H9 (cell line): ENCODE measurements at places on chromosomes 2 and 18. TPM values are rescaled to one million over a fixed set of nuclear protein-coding genes. Genes with fewer than 3 reads are reported as not detected.

PAX3 gene
- not detected in 2 replicates for total RNA-seq

CHN1 gene
- total RNA-seq, result 33.9 and 37.0 TPM in 2 replicates

MARCO gene
- total RNA-seq, result not detected in 2 replicates

BOLL gene
- total RNA-seq, result not detected in 2 replicates

CAVIN2 gene
- total RNA-seq, result not detected in 2 replicates

DNA sequence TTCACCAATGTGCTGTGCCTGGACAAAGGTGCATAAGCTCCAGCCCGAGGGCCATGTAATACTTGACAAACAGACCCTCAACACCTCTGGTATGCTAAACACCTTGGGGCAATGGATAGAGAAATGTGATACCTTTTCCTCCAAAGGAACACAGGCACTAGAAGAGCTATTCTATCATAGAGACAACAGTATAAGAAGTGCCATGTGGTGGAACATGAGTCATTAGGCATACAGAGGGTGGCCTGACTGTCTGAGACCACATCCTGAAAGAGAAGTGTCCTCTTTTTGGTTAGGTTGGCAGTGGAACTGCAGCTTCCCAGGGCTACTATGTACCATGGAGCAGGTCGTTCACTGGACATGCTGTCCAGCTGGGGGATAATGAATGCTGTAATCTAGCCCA, 153.9 kb downstream of the INSIG2 start:
- no peaks in the 10 kb centered on the region for H3K4me1 ChIP-seq
- no peak for DNase-seq
- no peaks in the 10 kb centered on the region for H3K27me3 ChIP-seq
- no peak overlapping the region for H3K27ac ChIP-seq

DNA sequence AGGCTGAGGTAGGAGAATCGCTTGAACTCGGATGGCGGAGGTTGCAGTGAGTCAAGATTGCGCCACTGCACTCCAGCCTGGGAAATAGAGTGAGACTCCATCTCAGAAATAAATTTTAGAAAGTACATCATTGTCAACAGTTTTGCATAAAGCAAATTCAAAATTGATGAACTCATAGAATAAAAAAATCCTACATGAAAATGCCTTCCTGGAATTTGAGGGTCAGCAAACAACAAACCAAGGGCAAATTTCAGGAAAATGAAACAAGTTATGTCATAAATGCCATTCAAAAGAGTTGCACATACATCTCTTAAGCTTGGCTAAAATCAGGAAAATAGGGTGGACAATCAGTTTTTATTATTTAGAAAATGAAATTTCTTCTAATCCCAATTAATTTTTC, 45.1 kb downstream of the COL5A2 start:
- H3K4me1 ChIP-seq, result no peaks in the 10 kb centered on the region
- H3K4me3 ChIP-seq, result no peak overlapping the region
- no peaks in the 10 kb centered on the region for H3K36me3 ChIP-seq
- H3K27ac ChIP-seq, result no peak overlapping the region
- no peak for DNase-seq

DNA sequence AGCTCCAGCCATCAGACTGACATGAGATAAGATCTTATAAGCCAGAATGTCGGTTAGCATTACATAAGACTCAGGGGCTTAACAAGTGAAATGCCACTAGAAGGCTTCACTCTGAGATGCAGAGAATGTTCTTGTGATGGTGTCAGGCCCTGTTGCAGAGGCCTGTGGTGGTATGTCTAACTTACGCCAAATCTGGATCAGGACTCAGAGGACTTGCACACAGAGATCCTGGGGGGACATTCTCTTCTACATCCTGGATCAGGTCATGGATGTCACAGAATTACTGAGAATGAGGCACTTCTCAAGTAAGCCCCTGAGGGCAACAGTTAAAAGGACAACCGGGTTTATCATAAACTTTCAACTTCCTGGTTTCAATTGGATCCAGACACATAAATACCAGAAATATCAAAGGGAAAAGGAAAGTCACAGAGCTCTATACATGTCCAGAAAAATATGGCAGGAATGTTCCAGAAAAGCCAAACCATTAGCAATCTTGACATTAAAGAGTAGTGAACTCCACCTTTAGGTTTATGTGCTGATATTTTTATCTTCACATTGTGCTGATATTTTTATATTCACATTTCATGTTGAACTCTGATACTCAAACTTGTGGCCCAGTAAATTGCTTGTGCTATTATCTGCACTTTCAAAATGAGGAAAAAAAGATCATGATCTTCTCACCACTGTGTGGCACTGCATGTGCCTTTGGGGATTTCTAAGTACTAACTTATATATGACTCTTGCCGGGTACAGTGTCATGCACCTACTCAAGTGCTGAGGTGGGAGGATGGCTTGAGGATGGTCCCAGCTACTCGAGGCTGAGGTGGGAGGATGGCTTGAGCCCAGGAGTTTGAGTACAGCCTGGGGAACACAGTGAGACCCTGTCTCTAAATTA, 137.5 kb upstream of the RNF152 start:
- DNase-seq, result no peak
- peaks cover 12% of the 10 kb centered on the region for H3K36me3 ChIP-seq
- no peak overlapping the region for H3K4me3 ChIP-seq

- no peaks in the 10 kb centered on the region for H3K4me1 ChIP-seq
- H3K27me3 ChIP-seq, result peaks cover 23% of the 10 kb centered on the region; the same call in 1 of the 2 replicates
These were observed 758 bp downstream of the LYPD1 start for GRCh38 chr2:132668987-132669907.

DNA sequence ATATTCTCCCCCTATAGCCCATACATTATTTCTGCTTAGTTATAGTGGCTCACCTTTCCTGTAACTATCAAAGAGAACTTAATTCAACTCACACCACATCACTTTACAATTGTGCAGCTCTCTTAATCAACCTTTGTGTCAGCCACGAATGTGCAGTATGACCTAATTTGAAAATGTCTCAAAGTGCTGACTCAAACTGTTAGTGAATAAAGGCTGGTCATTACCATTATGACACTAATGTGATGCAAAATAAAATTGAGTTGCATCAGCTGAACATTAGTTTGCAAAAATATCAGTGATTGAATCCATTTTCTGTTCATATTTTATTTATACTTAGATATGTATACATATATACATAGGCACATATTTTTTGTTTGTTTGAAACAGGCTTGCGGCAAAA, 251.8 kb downstream of the MEIS1 start:
- H3K4me1 ChIP-seq, result peaks cover 8% of the 10 kb centered on the region; the same call in 1 of the 2 replicates
- no peak overlapping the region for H3K27ac ChIP-seq
- no peaks in the 10 kb centered on the region for H3K36me3 ChIP-seq
- no peaks in the 10 kb centered on the region for H3K27me3 ChIP-seq
- H3K4me3 ChIP-seq, result no peak overlapping the region

GRCh38 chr2:64400733-64401528, 53.0 kb upstream of the LGALSL start:
- H3K27ac ChIP-seq, result no peak overlapping the region
- 0 out of 3 replicates have a peak, but pooled peaks cover 1% of the 10 kb centered on the region for H3K36me3 ChIP-seq
- H3K27me3 ChIP-seq, result no peaks in the 10 kb centered on the region
- no peak overlapping the region for H3K4me3 ChIP-seq
- DNase-seq, result no peak

- H3K36me3 ChIP-seq, result no peaks in the 10 kb centered on the region
- DNase-seq, result no peak
- no peaks in the 10 kb centered on the region for H3K4me1 ChIP-seq
- H3K4me3 ChIP-seq, result no peak overlapping the region
These were observed 226.9 kb downstream of the CYRIA start for GRCh38 chr2:16438613-16439321.

GRCh38 chr2:240564561-240565332, 3.5 kb upstream of the RNPEPL1 start:
- peaks cover 2% of the 10 kb centered on the region; the same call in 1 of the 3 replicates for H3K36me3 ChIP-seq
- H3K27me3 ChIP-seq, result peaks cover 20% of the 10 kb centered on the region
- H3K4me1 ChIP-seq, result peaks cover 2% of the 10 kb centered on the region; the same call in 1 of the 2 replicates
- no peak overlapping the region for H3K4me3 ChIP-seq
- peak; percentile 16 for DNase-seq

DNA sequence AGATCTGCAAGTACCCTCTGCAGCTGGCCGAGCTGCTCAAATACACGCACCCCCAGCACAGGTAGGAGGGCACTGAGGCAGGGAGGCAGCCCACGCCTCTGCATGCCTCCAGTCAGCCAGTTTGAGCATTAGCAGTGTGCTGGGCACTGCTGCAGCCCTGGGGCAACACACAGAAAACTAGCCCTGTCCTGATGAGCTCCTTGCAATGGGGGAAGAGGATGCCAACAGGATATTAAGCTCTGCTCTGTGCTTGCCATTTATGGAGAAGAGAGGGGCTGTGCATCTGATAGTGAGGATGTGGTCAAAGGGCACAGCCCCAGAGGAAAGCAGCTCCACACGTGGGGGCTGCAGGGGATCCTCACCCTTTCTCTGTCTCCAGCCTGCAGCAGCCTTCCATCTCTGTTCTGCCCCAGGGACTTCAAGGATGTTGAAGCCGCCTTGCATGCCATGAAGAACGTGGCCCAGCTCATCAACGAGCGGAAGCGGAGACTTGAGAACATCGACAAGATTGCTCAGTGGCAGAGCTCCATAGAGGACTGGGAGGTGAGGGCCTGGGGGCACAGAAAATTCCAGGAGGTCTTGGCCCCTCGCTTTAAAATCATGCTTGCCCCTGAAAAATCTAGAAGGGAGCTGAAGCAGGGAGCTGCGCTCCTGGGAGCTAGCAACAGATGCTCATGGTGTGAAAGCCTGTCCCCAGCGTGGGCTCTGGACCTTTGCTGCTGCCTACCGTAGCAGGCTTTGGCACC, 51.7 kb downstream of the FAM168B start:
- no peak overlapping the region for H3K4me3 ChIP-seq
- no peaks in the 10 kb centered on the region for H3K4me1 ChIP-seq
- no peak for DNase-seq
- no peaks in the 10 kb centered on the region for H3K27me3 ChIP-seq

- H3K36me3 ChIP-seq, result no peaks in the 10 kb centered on the region
- no peak overlapping the region for H3K27ac ChIP-seq
- peak; percentile 4 for DNase-seq
- no peaks in the 10 kb centered on the region; the same call in 1 of the 2 replicates for H3K4me1 ChIP-seq
These were observed 50.3 kb downstream of the ZBTB7C start for GRCh38 chr18:48358868-48359267.

DNA sequence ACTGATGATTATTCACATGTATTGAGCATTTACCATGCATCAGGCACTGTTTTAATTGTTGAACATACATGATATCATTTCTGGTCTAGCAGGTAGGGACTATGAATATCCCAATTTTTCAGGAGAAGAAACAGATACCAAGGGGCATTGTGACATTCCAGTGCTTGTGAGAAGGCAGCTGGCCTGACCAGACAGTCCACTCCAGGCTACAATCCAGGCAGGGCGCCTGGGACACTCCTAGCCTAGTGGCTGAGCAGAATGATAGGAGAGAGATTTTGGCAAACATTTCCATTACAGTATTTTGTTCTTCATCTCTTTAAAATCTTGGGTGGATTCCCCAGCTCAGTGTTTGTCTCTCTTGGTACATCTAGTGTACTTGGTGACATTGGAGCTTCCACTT, 24.9 kb downstream of the ZNF892 start:
- no peak overlapping the region for H3K4me3 ChIP-seq
- H3K4me1 ChIP-seq, result no peaks in the 10 kb centered on the region
- no peak overlapping the region for H3K27ac ChIP-seq
- no peak for DNase-seq

DNA sequence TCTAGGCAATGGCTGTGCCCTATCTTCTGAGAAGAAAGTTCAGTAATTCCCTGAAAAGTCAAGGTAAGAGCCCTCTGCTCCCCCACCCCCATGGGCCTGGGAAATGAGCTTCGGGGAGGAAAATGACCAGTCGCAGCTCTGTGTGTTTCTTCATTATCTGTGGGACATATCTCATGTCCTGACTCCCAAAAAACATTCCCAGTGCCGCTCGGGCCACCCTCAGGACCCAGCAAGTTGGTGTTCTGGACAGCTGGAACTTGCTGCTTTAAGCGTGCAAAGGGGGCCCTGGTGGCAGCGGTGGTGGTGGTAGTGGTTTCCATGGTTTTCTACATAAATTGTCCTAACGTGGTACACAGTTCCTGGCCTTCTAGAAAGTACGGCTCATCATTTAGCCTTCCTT, 17.2 kb upstream of the PRLH start:
- no peak overlapping the region for H3K27ac ChIP-seq
- H3K4me3 ChIP-seq, result no peak overlapping the region
- no peaks in the 10 kb centered on the region; the same call in 1 of the 2 replicates for H3K4me1 ChIP-seq
- H3K36me3 ChIP-seq, result peaks cover 6% of the 10 kb centered on the region; the same call in 2 of the 3 replicates

- DNase-seq, result no peak
- H3K4me3 ChIP-seq, result no peak overlapping the region
- H3K4me1 ChIP-seq, result no peaks in the 10 kb centered on the region
- no peak overlapping the region for H3K27ac ChIP-seq
- no peaks in the 10 kb centered on the region; the same call in 1 of the 2 replicates for H3K27me3 ChIP-seq
- H3K36me3 ChIP-seq, result no peaks in the 10 kb centered on the region
These were observed 18.0 kb upstream of the KCNG2 start for GRCh38 chr18:79779700-79780190.

DNA sequence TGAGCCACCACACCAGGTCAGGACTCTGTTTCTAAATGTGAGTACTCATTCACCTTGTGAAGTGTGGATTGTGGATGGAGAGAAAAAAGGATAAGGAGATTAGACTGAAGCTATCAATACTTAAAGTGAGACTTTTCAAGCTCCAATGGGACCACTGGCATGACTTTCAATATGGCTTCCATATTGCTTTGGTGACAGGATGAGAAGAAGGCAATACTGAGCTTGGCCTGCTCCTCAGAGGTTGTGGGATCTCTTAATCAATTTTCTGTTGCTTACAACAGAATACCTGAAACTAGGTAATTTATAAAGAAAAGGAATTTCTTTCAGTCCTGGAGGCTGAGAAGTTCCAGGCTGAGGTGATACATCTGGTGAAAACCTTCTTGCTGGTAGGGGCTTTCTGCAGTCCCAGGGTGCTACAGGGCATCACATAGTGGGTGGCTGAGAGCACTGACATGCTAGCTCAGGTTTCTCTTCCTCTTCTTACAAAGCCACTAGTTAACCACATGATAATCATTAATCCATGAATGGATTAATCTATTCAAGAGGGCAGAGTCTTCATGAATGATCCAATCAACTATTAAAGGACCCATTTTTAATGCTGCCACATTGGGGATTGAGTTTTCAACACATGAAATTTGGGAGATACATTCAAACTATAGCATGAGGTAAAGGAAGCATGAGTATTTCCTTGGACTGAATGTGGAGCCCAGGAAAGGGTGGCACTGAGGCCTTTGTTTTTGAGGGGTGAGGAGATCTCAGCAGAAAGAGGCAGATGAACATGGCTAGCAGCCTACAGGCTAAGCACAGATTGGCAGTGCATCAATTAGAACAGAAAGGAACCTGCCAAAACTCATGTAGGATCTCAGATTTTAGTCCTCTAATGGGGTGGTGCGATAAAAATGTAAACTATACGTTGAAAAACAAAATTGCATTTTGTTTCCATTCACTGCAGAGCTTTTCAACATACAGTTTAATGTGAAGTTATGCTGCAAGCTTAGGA, 274.5 kb downstream of the PIK3C3 start:
- H3K27ac ChIP-seq, result no peak overlapping the region
- H3K36me3 ChIP-seq, result no peaks in the 10 kb centered on the region
- H3K27me3 ChIP-seq, result no peaks in the 10 kb centered on the region
- DNase-seq, result no peak
- H3K4me3 ChIP-seq, result no peak overlapping the region
